Activated CD8-positive, alpha-beta memory T cell treated with anti-CD3 and anti-CD28 coated beads for 48 hours (primary cell): ENCODE measurements at places on chromosomes 4 and X.

DNA sequence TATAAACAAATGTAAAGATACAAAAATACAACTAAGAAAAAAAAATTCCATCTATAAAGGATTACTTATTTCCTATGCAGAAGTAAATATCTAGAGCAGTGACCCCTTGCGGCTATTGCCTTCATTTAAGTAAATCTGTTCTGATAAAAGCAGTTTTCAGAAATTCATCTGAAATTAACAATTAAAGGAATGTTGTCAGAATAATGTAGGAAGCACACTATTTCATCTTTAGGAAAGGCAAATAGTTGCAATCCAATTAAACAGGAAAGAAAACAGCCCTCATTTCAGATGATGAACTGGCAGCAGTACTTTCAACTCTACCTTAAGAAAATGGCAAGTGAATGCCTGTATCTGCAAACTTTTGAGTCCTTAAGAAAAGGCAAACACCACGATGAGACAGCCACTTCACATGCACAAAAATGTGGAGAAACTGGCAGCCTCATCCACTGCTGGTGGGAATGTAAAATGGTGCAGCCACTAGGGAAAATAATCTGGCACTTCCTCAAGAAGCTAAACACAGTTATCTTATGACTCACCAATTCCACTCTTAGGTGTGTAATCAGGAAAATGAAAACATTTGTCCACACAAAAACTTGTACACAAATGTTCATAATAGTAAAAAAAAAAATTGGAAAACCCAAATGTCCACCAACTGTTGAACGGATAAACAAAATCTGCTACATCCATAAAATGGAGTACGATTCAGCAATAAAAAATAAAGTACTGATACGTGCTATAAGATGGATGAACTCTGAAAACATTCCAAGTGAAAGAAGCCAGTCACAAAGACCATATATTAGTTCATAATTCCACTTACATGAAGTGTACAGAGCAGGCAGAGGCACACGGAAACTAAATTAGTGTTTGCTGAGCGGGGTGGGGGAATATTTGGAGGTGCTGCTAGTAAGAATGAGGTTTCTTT lies 2.0 kb upstream of the THAP9 start:
- DNase-seq = no peak

DNA sequence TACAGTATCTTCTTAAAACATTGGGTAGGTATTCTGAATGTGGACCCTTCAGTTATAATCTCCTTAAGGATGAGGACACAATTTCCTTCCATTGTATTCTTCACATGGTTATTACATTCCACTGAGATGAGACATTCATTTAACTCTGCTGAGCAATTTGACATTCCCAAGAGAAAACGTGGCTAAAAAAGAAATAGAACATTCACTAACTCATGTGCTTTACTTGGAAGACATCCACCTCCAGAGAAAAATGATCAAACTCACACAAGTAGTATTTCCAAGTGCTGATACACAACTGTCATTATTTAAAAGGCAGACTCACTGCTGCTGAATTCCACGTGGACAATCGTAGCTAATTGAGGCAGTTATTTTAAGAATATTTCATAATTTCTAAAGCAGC lies 227.9 kb upstream of the ANKRD50 start:
- no peak for DNase-seq

GRCh38 chr4:94407846-94408245 lies 43.9 kb upstream of the PDLIM5 start:
- no peak for DNase-seq

DNA sequence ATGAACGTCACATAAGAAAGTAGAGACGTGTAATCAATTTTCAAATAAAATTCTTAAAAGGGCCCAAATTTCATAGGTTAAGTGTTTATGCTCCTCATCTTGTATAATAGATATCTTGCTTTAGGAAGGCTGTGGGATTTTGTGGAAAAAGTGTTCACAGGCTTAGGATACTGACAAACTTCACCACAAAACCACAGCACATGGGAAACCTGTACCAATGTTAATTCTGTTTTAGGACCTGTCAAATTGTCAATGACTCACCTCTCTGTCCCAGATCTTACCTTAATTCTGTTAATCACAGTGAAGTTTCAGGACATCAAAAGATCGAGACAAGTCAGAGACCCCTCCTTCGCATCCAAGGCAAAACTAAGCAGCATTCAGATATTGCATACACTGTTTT lies 24.2 kb downstream of the FGFBP1 start:
- no peak for DNase-seq

DNA sequence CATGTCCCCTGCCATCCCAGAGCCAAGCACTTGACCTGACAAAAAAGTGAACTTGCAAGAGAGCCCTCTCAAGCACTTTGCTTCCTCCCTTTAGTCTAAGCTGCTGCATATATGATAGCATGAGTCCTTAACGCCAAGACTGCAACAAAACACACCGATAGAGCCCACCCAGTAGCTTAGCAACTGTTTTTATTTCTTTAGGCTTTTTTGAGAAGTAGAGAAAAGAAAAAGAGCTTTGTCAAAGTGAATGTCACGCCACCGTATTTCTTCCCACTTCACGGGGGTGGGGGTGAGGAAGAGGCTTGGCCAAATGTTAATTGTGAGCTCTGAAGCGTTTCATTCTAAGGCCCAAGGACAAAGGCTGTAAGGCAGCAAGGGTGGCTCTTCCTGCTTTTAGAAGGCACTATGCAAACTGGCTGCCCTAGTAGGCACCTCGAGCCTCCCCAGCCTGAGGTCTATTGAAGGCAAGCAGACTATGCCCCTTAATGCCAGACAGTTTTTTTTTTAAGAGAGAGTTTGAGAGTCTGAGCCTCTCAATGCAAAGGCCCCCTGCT lies 138.6 kb downstream of the HS6ST2 start:
- no peak for DNase-seq

- DNase-seq = no peak
Measured at GRCh38 chrX:120790118-120790517, 85.5 kb downstream of the CT47B1 start.

- peak; percentile 17 for DNase-seq
Measured at GRCh38 chr4:83012200-83012686, 1.6 kb upstream of the LIN54 start.

- no peak for DNase-seq
Measured at GRCh38 chr4:184442314-184442635, 32.1 kb downstream of the IRF2 start.

DNA sequence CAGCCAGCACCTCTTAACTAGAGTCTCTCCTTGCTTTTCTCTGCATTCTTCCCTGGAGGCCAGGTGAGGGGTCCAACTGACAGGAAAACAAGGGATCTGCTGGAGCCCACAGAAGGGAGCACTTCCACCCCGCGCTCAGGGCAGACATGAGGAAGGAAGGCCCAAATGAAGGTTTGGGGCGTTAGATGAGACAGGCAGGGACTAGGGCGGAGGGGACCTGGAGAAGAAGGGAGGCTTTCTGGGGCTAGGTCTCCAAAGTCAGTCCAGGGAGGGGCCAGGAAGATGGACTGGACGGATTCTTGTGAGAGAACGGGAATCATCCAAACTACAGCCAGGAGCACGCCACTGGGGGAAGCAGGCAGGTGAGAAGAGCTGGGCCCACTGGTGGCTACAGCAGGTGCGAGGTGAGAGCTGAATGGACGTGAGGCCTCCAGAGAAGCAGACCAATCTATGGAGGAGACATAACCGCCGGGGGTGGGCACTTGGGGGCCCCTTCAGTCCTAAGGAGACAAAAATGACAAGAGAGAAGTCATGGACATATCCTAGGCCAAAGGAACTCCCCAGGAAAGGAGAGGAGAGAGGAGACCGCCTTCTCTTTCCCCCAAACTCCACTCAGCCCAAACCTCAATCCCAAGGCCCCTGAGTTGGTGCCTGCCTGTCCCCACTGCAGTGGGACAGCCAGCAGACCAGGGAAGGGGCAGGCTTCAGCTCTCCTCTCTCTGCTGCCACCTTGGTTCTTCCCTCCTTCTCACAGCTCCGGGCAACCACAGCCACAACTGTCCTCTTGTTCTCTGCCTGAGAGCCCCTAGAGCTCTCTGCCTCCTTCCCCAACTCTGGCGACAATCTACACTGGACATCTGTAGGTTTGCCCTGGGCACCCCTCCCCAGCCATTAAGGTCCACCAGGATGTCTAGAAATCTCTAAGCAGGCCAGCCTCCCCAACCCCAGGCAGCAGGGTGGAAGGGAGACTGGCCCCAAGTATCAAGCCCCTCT lies 7.0 kb downstream of the APLN start:
- DNase-seq = no peak

- DNase-seq = no peak
Measured at GRCh38 chrX:65744965-65745364, 77.5 kb downstream of the MSN start.

DNA sequence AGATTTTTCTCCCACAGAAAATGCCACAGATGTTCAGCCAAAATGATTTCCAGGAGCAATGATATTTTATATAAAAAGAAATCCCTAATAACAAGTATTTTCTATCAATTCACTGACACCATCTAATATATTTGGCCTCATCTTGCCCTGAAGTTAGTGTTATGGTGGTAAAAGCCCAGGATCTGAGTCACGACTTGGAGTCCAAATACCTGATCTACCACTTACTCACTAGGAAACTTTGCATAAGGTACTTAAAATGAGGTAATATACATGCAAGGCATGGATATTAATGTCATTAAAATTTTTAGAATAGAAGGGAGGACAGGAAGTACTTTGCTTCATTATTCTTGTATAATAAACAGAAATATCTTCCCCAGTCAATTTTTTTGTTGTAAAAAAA lies 16.3 kb downstream of the PPP3CA start:
- no peak for DNase-seq

DNA sequence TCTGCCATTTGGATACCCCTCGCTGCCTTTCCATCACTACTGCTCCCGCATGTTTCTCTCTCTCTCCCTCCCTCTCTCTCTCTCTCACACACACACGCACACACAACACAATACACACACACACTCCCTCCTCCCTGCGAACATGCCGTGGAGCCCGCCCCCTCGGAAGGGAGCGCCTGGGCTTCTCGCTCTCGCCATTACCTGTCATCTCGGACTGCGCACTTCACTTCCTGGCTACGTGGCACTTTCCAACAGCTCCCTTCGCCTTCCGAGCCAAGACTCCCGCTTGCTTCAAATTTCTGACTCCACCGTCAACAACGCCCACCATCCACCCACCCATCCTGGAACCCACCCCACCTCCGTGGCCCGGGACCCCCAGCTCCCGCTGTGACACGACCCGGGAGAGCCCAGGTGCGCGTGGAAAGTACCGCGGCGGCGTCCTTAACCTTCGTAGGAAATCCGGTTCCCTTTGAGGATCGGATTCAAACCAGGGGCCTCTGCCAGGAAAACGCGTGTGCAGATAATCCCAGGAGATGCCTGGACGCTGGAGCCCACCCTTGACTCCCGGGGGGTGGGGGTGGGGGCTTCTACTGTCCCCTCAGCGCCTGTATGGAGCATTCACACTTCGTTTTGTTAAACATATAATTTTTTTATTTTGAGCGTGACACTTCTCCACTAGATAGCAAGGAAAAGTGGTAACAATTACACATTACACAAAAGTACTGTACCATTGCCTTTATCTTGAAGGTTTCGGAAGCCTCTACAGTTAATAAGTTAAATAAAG lies 12.5 kb downstream of the ARX start:
- no peak for DNase-seq

GRCh38 chr4:8082517-8083055 lies 76.0 kb downstream of the ABLIM2 start:
- DNase-seq = no peak

DNA sequence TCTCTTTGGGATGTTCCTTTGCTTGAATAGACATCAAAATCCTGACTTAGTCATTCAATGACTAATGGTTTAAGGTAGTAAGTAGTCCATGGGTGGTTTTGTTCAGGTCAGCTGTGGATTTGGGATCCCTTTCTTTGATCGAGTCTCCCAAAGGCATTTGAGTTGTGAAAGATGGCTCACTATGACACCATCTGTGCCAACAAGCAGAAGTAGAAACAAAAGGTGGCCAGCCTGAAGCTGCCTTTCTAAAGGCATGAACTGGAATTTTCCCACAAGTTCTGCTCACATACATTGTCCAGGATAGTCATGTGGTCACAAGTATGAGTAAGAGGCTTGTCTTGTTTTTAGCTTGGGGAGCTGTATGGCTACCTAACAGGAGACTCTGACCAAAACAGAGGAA lies 129.9 kb downstream of the CCNG2 start:
- DNase-seq = no peak

- no peak for DNase-seq
Measured at GRCh38 chrX:98371994-98372393, 1488.3 kb downstream of the RPA4 start.

GRCh38 chrX:105126201-105126600 lies 94.3 kb downstream of the TEX13A start:
- DNase-seq = no peak

DNA sequence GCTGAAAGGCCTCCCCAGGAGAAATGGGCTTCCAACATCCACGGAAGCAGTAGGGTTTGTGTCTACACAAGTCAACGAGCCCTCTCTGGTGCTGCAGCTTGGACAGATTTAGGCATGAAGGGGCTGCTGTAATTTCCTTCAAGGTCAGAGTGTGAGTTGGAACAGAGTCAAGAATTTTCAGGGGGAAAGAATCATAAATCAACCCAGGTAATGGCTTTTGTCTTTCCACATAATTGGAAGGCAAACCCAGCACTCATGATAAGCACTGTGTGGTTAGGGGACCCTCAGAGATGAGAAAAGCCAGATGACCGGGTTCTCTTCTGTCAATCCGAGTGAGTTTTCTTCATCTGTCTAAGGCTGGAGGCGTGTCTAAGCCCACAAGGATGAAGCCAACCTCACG lies 78.6 kb upstream of the MXRA5 start:
- DNase-seq = no peak

- DNase-seq = no peak
Measured at GRCh38 chr4:120080533-120080932, 13.9 kb upstream of the MAD2L1 start.

DNA sequence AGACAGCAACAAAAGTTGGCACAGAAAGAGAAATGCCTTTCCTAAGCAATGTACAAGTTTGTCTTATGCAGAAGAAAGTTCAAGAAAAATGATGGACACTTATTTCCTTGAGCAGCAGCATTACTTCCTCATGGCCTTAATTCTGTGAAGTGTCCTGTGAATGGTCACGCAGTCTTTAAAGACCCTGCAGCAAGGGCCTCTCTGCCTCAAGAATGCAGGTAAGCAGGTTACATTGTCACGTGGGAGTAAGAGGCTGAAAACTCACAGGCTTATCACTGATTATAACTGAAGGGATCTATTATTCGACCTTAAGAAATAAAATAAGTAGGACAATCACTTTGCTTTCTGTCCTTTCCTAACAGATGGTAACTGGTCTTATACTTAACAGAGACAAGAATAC lies 109.1 kb downstream of the ATP8A1 start:
- DNase-seq = no peak

DNA sequence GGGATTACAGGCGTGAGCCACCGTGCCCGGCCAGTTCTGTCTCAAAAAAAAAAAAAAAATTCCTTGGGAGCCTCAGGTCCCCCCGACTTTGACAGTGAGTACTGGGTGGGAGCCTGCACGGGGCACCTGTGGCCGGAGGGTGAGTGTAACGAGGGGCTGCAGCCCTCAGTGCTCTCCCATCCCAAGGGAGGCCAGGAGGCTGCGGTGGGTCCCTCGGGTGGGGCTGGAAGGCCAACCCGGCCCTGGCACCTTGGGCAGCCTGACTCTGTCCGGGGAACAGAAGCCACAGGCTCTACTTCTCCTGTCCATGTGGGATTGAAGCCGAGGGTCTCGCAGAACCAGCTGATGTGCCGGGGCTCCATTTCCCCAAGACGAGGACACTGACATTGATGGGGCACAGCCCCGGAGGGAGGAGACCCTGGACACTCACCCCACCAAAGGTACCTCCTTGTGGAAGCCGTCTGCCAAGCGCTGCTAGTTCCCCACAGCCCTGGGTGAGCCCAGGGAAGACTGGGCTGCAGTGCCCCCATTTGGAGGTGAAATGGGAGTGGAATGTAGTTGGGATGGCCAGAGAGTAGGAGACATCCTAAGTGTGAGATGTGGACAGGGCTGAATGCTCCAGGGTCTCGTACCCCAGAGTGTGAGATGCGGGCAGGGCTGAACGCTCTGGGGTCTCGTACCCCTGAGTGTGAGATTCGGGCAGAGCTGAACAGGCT lies 2.3 kb upstream of the SLC26A1 start:
- DNase-seq = no peak
